SW 1271 (cell line): ENCODE measurements at places on chromosomes 1 and 21.

DNA sequence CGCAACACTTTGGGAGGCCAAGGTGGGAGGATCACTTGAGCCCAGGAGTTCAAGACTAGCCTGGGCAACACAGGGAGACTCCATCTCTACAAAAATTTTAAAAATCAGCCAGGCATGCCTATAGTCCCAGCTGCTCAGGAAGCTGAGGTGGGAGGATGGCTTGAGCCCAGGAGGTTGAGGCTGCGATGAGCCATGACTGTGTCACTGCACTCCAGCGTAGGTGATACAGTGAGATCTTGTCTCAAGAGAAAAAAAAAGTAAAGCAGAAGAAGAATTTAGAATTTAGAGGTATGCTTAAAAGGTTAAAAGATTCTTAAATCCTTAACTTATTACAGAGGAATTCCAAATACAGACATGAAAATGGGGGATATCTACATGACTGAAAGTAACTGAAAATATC, 79.5 kb downstream of the SMYD3 start:
- DNase-seq, result no peak

- DNase-seq, result no peak
Observed at GRCh38 chr1:12185918-12186678, 19.3 kb downstream of the TNFRSF1B start.

DNA sequence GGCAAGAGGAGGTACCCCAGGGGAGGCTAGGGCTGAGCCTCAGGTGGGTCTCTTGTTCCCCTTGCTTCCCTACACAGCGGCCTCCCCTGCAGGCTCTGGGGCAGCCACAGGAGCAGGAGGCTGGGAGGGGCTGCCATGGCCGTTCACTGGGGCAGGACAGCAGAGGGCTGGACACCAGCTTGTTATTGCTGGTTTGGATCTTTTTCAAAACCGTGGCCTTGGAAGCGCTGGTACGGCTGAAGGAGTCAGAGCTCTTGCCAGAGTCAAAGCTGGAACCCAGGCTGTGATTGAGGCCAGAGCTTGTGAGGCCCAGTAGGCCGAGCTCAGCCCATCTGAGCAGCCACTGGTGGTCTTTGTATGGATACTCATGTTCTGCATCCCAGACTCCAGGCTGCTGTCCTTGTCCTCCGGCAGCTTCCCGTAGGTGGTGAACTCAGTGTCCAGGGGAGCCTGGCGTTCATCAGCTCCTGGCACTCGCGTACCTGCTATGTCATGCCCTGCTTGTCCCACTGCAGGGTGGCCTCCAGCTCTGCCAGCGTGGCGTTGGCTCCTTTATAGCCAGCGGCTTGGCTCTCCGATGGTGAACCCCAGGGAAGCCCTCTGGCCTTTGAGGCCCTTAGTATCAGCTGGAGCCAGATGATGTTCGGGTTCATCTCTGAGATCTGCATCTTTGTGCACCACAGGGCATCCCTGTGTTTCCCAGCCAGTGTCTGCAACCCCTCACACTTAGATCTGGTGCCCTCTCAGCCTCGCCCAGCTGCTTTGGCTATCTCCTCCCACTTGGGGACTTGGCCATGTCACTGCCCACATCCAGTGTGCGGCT, 40.3 kb upstream of the THEM4 start:
- DNase-seq, result no peak

GRCh38 chr1:204529371-204529895, 13.2 kb downstream of the MDM4 start:
- DNase-seq, result no peak

GRCh38 chr1:200437556-200438203, 27.8 kb upstream of the ZNF281 start:
- no peak for DNase-seq

DNA sequence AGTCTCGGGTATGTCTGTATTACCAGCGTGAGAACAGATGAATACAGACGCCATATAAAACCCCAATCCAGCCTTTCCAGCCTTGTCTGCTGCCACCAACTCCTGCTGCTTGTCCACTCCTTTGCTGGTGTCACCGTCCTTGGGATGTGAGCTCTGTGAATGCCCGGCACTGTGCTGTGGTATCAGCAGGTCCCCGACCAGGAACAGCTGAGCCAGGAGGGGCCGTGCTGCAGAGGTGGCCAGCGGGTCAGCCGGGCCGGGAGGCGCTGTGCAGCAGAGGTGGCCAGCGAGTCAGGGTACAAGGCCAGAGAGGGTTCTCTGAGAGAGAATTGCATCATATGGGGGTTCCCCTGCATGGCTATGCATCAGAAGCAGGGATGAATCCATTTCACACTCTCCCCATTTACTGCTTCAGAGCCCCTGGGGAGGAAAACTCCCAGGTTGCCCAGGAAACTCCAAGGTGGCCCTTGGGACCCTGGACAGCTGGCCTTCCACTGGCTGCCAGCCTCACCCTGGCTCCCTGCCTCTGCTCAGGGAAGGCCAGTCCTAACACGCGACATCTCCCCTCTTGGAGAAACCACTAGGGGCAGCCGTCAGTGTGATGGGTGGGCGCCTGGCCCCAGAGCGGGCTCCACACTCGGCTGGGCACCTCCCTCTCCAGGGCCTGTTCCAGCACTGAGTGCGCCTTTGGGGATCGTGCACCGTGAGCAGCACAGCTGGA, 122.4 kb upstream of the COL6A1 start:
- no peak for DNase-seq

DNA sequence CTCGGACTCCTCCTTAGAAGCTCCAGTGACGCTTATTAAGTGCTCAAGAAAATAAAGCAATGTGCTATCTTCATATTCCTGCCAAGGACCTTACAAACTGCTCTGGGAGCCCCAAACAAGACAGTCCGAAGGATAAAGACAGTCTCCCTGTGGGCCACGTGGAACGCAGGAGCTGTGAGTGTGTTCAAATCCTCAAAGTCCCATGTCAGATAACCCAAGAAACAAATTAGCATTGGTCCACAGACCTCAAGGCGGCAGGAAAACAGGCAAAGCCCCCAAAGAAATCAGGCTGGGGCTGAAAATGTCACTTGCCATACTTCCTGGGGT, 3.0 kb upstream of the NAV1 start:
- DNase-seq, result no peak

GRCh38 chr1:218847089-218847768, 326.4 kb upstream of the LYPLAL1 start:
- no peak for DNase-seq

- DNase-seq, result no peak
Observed at GRCh38 chr1:28871631-28872401, 42.6 kb upstream of the EPB41 start.

- no peak for DNase-seq
Observed at GRCh38 chr1:22830041-22830566, 119.5 kb downstream of the EPHB2 start.

DNA sequence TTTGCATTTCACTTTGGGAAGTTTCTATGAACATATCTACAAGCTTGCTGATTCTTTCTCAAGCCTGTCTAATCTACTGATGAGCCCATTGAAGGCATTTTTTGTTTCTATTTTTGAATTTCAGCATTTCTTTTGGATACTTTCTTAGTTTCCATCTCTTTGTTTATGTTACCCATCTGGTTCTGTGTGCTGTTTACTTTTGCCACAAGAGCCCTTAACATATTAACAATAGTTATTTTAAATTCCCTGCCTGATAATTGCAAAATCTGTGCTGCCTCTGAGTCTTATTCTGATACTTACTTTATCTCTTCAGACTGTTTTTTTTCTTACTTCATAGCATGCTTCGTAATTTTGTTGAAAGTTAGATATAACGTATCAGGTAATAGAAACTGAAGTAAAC, 75.8 kb upstream of the ZRANB2 start:
- no peak for DNase-seq
